Left ventricle myocardium superior (tissue), 1 donor: ENCODE measurements at places on chromosomes 7 and 10.

- no peak for DNase-seq
These were observed 16.0 kb downstream of the CASP7 start for GRCh38 chr10:113695691-113696090.

DNA sequence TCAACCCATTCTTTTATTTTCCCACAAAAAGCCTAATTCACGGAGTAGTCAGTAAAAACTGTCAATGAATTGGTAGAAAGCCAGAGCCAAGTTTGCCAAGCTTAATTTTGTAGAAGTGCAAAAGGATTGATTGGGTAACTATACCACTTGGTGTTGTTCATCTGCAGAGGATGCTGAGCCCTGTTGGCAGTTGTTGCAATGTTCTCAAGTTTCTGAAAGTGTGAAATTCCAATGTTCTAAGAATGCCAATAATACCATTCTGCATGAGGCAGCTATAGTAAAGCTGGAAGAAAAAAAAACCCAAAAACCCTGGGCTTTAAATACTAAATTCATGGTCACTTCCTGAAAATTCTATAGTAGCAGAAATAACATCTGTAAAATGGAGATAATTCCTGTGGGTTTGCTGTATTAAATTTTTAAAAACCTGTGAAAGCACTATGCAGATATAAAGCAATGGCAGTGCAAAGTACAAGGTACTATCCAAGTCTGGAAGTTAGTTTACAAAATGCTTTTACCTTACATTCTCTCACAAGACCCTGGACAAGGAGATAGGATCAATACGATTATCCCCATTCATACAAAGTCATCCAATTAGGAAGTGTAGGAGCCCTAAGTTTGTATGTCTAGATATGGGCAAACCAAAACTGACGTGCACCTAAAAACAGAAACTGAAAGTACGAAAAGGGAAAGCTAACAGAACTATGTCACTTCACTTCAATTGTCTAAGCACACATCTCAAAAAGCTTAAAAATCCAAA lies 6.0 kb upstream of the PON1 start:
- no peak for DNase-seq

DNA sequence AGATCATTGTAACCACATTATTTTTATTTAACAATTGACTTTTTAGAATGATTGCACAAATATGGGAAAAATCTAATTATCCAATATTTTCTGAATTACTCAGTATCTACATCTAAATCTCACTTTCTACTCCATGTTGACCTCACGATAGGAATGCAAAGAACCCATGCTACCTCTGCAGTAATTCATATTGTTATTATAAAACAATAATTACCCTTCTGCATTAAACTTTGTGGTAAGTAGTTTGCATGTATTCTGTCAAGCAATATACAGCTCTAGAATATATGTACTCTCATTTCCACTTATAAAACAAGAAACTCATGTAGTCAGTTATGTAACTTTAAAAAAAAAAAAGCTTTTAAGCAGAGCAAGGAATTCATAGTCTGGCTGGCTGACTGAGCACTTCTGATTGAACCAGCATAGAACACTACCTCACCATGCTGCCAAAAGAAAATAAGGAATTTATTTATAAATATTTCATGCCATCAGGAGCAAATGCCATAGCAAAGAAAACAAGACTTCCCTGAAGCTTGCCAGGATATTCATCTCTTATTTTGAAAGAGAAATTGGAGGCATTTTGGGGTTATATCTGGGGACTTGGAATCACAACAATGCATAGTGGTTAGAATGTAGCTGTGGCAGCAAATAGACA lies 895.7 kb downstream of the XPNPEP1 start:
- DNase-seq = no peak

GRCh38 chr10:36766415-36766810 lies 359.0 kb upstream of the ANKRD30A start:
- no peak for DNase-seq

DNA sequence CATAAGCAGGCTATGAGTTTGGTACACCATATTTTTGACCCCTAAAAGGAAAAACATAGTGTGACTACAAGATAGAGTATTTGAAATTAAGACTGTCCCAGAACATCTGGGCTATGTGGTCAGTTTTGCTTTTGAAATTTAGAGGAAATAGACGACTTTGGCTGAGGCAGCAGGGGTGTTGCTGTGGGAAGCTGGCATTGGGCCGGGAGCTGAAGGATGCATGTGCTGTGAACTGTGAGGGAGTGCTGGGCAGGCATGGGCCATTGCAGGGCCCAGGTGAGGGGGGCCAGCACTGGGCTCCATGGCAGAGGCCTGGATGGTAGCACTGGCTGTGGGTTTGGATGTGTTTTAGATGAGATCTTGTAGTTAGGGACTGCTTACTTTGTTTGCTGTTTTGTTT lies 168.3 kb downstream of the BMPER start:
- peak; percentile 39 for DNase-seq

GRCh38 chr7:112495156-112495788 lies 14.5 kb downstream of the LSMEM1 start:
- no peak for DNase-seq

DNA sequence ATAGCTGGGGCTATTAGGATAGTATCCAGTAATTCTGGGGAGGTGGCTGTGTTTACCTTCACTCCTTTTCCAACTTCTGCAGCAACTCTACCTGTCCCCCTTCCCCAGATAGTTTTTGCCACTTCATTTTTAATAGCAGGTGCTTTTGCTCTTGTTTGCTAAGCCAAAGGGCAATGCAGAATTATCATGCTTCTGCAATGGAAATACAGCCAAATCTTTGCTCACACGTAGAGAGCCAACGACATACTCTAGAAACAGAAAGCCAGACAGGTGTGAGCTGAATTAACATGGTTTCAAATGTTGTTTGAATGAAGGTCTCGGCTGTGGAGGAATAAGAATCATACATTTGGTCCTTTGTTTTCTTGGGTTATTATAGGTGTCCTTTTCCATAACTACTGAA lies 14.4 kb downstream of the PLEKHS1 start:
- no peak for DNase-seq

DNA sequence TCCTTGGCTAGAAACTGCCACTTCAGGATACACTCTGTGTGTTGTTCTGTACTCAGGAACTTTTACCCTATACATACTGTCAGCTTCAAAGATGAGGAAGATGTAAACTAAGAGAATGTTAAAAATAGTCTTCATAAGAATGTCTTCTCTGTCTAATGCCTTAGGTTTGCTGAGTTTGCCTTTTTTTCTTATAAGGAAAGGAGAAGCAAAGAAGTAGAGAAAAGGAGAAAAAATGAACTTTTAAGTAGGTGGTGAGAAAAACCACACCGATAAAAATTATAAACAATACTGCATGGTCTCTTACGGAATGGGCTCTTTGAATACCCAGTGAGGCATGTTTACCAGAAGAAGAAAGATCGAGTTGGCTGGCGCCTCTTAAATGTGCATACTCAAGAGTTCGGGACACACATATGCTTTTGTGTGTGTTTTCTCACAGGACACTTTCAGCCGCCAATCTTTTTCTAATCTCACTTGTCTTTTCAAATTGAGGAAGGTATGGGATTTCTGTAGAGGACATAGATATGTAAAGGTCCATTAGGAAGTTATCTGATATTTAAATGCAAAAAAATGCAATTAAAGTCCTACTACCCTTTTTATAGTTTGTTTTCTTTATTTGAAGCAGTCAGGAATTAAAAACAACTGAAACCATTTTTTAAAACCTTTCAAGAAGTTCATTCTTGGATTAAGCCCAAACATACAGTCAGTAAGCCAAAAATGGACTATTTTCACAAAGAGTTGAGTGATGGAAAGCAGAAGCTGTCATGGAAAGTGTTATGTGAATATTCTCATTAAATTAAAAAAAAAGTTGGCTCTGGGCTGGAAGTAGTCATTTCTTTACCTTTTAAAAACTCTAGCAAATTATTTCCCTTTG lies 100.6 kb upstream of the MDFIC start:
- no peak for DNase-seq

DNA sequence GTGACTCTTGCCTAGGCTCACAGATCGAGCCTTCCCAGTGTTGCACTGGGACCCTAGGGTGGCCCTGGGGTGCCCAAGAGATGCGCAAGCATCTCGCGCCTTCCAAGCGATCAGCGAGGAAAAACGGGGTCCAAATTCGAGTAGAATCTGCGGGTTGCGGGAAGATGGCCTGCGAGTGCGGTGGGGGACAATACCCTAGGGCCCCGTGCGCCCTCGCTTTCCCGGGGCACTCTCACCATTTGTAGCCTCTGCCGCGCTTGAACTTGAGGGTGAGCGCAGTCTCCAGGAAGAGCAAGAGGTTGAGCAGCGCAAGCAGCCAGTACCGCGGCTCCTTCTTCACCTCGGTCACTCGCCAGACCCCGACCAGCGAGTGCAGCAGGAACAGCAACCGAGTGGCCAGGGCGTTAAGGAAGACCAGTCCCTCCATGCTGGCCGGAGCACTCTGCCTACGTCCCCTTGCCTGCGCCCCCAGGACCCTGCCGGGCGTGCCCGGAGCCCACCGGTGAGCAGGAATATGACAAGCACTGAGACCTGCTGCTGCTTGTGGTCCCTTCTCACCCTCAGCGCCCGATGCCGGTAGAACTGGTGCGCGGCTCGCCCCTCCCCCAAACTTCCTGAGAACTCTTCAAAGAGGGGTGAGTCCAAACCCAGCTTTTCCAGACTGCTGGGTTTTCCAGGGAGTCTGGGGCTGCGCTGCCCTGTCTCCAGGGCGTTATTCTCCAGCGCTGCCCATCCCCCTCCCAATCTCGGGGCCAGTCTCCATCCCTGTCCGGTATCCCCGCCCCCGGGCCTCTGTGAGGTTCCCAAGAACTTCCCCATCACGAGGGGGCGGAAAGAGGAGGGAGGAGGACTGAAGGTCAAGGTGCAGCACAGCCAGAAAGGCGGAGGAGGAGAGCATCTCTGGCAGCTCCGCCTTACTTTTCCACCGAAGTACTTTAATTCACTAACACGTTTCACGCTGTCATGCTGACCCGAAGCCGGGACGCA lies at the start of gene TMEM26:
TSS of gene TMEM26 (minus strand) at position 727 of the 987 bp plus-strand sequence. CDS start at position 427, 300 bp downstream.
- peak; percentile 42 for DNase-seq

DNA sequence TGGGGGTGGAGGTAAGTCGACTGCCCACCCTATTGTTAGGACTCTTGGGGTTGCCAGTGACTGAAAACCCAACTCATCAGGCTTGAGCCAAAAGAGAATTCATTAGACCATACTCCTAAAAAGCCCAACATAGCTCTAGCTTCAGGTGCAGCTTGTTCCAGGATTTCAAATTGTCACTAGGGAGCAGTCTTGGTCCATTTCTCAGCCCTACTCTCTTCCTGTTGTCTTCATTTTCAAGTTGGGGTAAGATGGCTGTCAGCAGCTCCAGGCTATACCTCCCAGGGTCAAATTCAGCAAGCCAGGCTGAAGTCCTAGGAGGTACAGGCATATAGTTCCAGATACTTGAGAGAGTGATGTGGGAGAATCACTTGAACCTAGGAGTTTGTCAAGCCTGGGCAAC lies 14.9 kb upstream of the COL13A1 start:
- DNase-seq = no peak

- peak; percentile 23 for DNase-seq
These were observed 1.7 kb downstream of the ELFN1 start for GRCh38 chr7:1671594-1672451.

- DNase-seq = no peak
These were observed 1.5 kb downstream of the ZNF518A start for GRCh38 chr10:96131621-96132020.

DNA sequence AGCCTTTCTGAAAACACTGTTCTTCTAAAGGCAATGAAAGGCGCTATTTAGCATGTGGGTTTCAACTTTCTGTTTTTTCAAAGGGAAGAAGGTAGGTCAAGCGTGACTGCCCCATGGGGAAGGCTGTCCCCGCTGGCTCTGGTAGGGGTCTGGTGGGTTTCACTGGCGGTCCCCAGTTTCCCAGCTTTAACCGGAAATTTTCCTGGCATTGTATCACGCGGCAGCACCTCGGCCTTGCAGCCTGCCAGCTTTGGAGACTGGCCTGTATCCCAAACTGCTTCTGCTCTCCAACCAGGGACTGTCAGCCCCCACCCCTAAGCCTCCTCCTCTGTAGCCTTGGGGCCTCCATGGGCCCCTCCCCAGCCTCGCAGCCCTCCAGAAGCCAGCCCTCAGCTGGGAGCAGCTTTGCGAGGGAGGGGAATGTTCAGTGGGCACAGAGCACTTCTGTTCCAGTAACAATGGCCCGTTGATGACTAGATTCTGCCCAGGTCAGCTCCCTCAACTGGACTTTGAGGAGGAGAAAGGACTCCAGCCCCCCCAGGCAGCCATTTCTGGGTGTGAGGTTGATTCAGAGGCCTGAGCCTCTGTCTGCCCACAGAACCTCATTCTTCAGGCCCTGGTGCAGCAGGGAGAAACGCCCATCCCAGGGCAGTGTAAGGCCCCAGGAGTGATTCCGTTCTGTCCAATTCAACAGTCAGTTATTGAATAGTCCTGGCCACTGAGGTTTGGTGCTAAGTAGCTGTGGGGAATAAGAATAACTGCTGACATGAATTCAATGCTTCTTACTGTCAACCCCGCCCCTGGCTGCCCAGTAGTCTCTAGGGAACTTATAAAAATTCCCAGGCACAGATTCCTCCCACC lies 17.1 kb downstream of the CHST3 start:
- peak; percentile 37 for DNase-seq
